ENCODE measurements at places on chromosomes 2 and 18. TPM values are rescaled to one million over a fixed set of nuclear protein-coding genes. Genes with fewer than 3 reads are reported as not detected.
A peak's percentile ranks its signal among the peaks of the same experiment; 100 is the strongest.

CCDC102B gene
- polyA plus RNA-seq = 3.0 TPM

ELOA2 gene
- not detected for polyA plus RNA-seq

PRPF40A gene
- polyA plus RNA-seq = 118 TPM

PFN4 gene
- not detected for polyA plus RNA-seq

LRATD1 gene
- not detected for polyA plus RNA-seq

C2orf72 gene
- not detected for polyA plus RNA-seq

SAG gene
- polyA plus RNA-seq = not detected

PLGLB1 gene
- polyA plus RNA-seq = 1.3 TPM

SERPINB13 gene
- polyA plus RNA-seq = not detected

IL1B gene
- polyA plus RNA-seq = not detected

LIMS1 gene
- polyA plus RNA-seq = 158 TPM

RUFY4 gene
- not detected for polyA plus RNA-seq

AMER3 gene
- polyA plus RNA-seq = not detected

SLC30A3 gene
- polyA plus RNA-seq = not detected

KCNJ13 gene
- polyA plus RNA-seq = 0.26 TPM

DNA sequence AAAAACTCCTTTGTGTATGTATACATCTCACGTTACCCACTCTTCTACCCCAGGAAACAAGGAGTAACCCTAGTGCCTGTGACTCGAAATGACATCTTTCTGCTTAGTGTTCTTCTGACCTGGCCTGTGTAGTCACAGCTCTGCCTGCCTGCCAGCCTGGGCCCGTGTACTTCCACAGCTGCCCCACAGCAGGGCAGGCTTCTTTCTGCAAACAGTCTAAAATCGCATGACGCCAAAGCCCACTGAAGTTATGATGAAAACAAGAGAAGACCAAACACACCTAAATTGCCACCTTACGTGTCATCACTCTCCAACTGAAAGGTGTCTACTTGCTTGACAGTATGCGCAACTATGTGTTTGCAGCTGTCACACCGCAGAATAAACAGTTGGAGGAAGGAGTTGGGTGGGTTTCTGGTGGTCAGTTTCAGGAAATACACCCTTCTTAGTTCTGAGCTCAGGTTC lies 1.5 kb downstream of the GAREM1 start:
- DNase-seq = peak; percentile 3

GRCh38 chr2:167575276-167575675 lies 672.1 kb downstream of the STK39 start:
- no peak for DNase-seq

DNA sequence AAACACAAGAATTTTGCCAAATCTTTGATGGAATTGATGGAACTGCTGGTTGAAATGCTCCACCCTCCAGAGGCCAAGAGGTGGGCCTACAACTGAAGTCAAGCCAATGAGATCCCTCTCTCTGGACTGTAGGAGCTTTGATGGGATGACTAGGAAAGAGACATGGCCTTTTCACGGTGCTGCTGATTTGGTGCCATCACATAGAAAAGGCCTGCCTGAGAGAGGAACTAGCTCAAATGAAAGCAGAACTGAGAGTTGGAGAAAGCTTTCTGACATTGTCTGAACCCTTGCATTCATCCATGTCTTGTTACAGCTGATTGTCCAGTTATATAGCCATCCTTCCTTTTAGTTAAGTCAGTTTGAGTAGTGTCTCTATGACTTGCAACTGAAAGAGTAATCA lies 283.8 kb upstream of the LYPD1 start:
- no peak for DNase-seq

DNA sequence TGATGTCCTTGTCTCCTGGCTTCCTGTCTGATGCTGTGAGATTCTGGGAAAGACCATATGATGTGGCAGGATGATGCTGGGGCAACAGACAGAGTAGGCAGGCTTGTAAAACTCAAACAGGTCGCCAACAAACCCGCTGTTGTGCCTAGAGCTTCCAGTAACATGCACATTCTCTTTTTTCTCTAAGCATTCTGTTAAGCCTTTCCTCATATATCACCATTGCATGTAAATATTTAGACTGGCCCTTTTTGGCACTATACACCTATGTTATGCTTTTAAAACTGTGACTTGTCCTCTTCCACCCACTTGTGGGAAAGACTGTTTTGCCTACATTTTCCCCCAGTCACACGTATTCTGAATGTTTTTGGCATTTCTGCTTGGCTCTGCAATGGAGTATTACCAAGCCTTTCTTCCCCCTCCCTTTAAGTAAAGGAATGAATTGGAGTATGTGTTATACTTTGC lies 250.4 kb upstream of the TANK start:
- no peak for DNase-seq

GRCh38 chr2:105674401-105674800 lies 70.3 kb upstream of the NCK2 start:
- no peak for DNase-seq

GRCh38 chr2:18319987-18320386 lies 240.5 kb downstream of the RDH14 start:
- DNase-seq = no peak

DNA sequence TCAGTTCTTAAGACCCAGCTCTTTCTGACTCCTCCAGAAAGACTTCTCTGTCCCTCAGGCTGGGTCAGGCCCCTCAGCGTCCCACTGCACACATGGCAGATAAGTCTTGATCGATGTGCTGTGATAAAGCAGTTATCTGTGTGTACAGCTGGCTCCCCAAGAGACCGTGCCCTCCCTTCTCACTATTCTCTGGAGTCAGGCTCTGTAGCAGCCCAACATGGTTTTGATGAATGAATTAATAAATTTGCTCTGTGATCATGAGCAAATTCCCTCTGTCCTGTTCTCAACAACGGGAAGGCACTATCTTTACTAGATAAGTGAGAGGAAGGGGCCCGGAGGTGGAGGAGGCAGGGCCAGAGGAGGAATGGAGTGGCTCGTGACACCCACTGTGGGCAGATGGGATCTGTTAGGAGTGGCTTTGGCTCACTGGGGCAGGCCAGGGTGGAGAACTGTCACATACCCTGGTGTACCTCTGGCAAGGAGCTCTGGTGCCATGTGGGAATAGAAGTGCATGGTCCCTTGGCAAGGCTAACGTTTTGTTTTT lies 48.3 kb downstream of the ZFP36L2 start:
- no peak for DNase-seq

DNA sequence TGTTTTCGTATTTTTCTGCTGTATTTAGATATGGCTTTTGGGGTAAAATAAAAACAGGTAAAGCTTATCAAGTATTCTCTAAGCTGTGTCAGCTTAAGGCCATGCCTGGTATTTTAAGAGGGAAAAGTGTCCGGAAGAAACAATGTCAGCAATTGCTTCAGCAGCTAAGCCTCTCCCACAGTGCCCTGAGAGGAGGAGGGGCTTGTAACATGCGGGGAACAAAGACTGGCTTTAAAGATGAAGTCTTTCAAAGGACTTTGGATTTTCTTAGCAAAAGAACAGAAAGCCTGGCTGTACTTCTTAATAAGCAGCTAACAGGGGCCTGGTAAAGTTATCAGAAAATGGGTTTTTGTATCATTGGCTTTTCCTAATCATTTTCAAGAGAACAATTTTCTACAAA lies 102.8 kb downstream of the PXDN start:
- no peak for DNase-seq

DNA sequence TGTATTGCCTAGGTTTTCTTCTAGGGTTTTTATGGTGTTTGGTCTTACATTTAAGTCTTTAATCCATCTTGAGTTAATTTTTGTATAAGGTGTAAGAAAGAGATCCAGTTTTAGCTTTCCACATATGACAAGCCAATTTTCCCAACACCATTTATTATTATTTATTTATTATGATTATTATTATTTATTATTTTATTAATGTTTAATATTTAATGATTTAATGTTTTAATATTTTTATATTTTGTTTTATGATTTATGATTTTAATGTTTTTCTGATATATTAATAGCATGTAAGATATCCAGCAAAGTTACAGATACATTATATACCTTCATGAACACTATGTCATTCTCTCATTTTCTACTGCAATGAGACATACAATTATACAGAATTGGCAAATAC lies 1082.0 kb downstream of the DSC3 start:
- DNase-seq = no peak

GRCh38 chr2:238853721-238854120 lies 5.8 kb downstream of the TWIST2 start:
- DNase-seq = no peak

- DNase-seq = no peak
Observed at GRCh38 chr2:160507464-160507863, 13.9 kb upstream of the RBMS1 start.

DNA sequence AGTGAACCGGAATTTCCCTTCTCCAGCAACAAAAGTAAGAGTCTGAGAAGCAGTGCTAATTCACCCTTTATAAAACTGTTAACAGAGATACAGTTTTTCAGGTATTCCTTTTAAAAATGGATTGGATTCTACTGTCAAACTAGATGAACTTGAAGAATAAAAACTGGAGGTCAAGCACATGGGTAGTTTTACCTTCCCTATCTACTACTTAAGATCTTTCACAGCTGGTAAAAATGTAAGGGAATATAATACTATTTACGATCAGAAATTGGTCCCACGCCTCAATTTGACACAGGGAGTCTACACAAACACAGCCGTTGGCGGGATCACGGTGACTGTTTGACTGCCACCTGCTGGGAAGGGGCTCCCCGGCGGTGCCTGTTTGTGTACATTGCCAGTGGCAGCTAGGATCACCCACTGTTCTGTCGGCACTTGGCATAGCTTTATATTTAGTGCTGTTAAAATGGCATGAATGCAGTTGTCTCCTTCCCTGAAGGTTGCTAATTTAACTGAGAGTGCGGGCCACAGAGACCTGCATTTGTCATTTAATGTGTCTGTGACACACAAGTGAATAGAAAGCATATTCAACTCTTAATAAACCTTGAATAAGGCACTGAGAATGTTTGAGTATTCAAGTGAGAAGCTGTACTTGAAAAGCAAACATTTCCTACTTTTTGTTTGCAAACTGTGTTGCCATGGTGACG lies 59.5 kb downstream of the ABCG8 start:
- DNase-seq = no peak

DNA sequence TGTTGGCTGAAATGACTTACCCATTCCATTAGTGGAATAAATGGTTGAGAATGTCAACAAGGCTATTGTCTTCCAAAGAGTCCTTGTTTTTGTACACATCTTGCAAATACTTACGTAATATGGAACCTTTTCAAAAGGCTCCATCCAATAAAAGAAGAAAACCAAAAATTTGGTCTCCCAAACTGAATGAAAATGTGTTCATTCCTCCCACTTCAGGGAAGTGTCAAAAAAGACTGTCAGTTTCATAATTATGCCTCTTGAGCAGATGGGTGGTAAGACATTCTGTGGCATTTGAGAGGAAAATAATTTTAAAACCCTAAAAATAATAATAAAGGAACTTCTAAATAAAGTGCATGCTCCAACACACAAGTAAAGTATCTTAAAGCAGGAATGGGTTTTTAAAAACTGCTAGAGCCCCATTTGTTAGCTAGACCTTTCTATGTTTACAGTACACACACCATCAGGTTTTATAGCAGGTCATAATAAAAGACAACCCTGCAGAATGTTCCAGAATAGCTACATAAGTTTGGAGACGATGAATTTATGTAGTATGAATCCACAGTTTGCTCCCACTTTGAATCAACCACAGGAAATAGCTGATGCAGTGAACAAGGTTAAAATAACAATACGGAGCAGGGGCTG lies 843.7 kb downstream of the LRRTM4 start:
- DNase-seq = no peak

GRCh38 chr2:106269591-106270291 lies 75.6 kb upstream of the UXS1 start:
- peak; percentile 25 for DNase-seq

- DNase-seq = no peak
Observed at GRCh38 chr18:62586781-62587487, 64.1 kb downstream of the ZCCHC2 start.

DNA sequence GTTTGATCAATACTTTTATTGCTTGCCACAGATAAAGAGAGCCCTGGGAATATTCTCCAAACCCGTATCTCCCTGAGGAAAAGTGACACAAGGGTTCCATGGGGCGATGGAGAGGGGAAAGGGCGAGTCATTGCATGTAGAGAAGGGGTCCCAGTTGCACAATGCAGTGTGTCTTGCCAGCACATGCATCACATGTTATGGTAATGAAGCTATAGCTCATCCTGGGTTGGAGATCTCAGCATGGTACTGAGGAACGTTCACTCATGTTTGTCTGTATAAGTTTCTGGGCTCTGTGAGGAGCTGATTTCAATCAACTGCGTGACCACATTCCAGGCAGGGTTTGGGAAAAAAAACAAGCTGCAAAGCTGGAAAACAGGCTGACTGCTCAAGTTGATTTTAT lies 220.7 kb upstream of the MC4R start:
- DNase-seq = no peak

GRCh38 chr2:187165936-187166610 lies 282.0 kb downstream of the CALCRL start:
- no peak for DNase-seq

DNA sequence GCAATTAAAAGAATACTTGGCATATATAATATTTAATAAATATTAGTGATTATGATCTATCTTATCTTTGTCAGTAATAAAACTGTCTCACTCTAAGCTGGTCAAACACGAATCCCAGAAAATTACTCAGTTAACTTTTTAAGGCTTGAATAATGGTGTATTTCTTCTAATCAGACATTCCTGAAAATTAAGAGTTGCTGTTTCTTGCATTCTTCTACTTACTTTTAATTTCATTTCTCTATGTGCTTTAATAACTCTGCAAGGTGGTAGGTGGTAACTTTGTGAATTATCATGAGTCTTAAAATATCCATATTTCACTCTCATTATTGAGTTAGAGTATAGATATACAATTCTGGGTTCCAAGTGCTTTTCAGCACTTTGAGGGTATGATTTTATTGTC lies 3.1 kb upstream of the SERPINB10 start:
- DNase-seq = no peak

DNA sequence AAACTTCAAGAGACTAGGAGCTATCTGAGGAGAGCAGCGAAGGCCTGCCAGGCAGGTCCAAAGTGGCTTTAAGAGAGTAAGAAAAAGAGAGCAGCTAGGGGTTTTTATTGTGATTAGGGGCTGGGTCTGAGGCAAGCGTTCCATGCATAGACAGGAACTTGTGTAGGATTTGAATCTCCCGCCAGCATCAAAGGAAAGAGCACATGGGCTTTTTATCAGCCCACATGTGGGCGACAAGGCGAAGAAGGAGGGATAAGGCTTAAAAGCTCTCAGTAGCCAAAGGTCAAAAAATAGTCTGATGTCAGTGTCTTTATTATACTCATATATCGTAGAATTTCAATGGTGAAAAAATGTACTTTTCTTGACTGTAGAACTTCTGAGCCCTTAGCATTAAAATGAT lies 178.5 kb upstream of the TMEFF2 start:
- no peak for DNase-seq

GRCh38 chr2:43289331-43289730 lies 62.9 kb upstream of the ZFP36L2 start:
- DNase-seq = no peak

- DNase-seq = peak; percentile 30
Observed at GRCh38 chr18:5167831-5168230, 29.2 kb downstream of the AKAIN1 start.

DNA sequence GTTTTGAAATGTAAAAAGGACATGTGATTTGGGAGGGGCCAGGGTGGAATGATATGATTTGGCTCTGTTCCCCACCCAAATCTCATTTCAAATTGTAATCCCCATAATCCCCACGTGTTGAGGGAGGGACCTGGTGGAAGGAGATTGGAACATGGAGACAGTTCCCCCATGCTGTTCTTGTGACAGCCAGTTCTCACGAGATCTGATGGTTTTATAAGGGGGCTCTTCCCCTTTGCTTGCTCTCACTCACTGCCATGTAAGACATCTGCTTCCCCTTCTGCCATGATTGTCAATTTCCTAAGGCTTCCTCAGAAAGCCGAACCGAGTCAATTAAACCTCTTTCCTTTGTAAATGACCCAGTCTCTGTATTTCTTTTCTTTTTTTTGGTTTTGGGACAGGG lies 39.2 kb downstream of the FECH start:
- DNase-seq = no peak

- no peak for DNase-seq
Observed at GRCh38 chr2:64177315-64177714, 33.1 kb upstream of the PELI1 start.

Data from CD4-positive, CD25-positive, alpha-beta regulatory T cell (primary cell).